Posterior cingulate gyrus (tissue), 11 donors: ENCODE measurements at places on chromosomes 1 and 21.

DNA sequence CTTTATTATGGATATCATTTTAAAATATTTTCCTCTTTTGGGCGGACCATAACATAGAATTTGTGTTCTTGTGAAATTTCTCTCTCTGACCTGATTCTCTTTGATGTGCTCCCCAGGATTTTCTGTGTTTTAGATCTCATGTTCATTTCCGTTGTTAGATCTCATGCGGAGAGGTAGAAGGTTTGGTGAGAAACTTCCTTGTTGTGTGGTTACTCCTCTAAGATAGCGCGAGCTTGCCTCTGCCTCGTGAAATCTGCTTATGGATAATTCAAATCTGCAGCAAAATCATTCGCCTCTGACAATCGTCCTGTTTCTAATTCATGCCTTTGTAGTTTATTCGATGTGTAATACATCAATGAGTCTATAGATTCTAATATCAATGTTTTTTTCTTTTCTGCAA, 580.4 kb downstream of the USP25 start:
- DNase-seq = no peak

DNA sequence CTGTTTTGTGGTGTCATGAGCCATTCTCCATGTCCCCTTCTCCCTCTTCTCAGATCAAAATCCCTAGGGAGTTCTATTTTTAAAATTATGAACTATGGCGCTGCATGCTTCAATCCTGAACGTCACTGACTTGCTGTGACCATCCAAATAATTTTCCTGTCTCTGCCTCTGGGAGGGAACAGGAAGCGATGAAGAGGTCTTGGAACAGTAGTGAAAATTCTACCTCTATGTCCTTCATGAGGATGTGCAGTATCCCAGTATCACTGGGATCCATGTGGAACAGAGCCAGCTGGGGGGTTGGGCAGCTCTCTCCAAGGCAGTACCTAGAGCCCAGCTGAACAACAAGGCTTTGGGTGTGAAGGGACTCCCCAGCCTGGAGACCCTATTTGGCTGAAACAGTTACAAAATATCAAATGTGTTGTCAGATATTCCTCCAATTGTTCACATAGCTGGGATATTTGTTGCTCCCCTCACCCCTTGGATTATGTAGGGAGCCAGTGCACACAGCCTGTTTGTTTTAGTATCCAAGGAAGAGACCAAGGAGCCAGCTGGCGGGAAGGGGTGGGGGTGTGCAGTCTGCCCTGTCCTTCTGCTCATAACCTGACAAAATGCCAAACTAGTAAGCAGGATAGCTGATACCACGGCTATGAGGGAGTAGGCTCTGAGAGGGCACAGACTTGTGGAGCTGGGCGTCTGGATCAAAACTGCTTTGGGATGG, 7.6 kb downstream of the DCLRE1B start:
- DNase-seq = no peak

- no peak for DNase-seq
Observed at GRCh38 chr1:19009882-19010321, 53.4 kb upstream of the IFFO2 start.

DNA sequence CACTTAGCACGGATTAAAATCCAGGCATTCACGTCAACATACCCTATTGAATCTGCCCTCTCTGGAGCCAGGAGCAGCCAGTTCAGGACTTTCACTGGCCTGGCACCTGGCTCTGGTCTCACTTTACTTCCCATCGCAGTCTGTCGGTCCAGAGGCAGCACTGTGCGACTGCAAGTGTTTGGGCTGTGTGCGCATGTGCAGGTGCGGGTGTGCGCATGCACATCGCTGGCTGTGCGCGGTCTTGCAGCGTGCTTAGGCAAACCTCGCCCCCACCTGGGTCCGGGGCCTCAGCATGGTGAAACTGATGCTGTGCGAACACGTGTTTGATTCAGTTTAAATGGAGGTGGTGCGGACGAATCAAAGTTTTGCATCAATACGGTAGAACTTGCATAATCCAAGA, 38.0 kb downstream of the ATF3 start:
- no peak for DNase-seq

- DNase-seq = no peak
Observed at GRCh38 chr1:95084317-95085176, 11.8 kb upstream of the ALG14 start.

- no peak for DNase-seq
Observed at GRCh38 chr1:39711104-39711965, 20.1 kb upstream of the HPCAL4 start.

- DNase-seq = no peak
Observed at GRCh38 chr1:238119060-238119459, 228.3 kb upstream of the ZP4 start.

DNA sequence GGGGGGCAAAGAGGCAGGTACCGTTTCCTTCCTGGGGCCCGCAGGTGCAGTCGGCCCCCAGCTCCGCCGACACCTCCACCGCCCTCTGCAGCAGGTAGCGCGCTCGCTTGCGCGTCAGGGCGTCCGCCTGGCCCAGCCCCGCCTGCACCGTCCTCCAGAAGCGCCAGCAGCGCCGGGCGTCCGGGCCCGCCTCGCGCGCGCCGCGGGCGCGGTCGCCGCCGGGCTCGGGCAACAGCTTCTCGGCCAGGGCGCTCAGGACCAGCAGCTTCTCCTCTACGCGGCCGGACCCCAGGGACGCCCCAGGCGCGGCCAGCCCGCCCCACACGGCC, 863 bp downstream of the TARBP1 start:
- DNase-seq = peak; percentile 49

DNA sequence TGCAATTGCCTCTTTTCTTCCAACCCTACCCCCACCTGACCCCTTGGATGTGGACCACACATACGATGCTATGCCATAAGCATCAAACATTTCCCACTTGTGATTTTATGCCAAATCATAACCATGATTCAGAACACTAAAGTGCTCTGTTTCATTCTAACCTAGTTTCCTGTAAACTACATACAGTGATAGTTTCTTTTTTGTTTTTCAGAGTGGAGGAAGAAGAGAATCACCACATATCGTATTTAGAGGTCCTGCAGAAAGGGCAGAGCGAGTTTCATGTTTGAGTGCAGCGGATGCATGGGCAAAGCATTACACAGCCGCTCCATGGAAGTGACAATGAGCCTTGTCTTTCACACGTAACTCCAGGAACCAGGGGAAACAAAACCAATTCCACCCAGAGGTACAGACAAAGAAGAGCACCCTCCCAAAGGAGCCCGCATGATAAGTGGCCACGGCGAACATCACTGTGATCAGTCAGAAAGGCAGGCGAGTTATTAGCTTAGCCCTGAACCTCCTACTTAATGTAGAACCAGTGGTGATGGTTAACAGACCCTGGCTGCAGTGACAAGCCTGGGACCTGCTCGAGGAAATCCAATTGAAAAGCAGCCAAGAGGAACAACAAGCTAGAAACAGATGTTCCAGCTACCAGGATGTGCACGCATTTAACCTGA, 64.0 kb upstream of the ZNF281 start:
- DNase-seq = no peak

- no peak for DNase-seq
Observed at GRCh38 chr1:75797273-75797588, 549 bp downstream of the MSH4 start.

- DNase-seq = no peak
Observed at GRCh38 chr1:212578041-212578440, 30.5 kb upstream of the ATF3 start.

- no peak for DNase-seq
Observed at GRCh38 chr1:77459881-77460280, 178.1 kb downstream of the AK5 start.

DNA sequence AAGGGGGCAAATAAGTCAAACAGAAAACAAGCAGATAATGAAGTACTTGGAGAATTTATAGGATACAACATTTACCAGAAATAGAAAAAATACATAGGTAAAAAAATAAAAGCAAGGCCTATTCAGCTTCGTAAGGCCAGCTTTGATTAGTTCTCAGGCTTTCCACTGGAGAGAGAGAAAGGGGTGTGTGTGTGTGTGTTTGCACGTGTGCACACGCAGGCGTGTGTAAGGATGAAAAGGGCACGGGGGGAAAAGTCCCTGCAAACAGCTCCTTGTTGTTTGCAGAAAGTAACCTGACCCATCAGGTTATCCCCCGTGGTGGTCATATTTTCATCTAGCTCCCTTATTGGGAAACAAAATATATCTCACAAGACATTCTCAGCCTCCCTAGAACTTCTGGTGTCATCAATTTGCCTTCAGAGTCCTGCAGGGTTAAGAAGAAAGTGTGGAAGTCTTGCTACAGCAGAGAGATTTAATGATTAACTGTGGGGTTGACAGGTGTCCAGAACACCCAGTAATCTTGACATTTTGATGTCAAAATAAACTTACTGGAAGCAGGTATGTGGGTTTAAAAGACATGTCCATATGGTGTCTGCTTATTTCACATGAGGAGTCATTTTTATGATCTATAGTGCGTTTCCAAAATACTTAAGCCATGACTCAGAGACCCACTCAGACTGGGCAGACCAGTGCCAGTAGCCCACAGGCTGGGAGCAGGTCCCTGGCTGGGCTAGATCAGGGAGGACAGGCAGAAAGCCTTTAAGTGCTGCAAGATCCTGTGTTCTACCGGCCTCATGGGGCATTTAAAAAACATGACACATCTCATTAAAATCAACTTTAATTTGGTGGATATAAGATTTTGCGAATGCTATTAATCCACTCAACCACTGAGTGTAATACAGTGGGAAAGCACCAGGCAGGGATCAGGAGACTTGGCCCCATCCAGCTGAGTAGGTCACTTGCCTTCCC, 487.6 kb upstream of the CAMK1G start:
- no peak for DNase-seq

- no peak for DNase-seq
Observed at GRCh38 chr1:152084853-152085252, 4.0 kb downstream of the TCHHL1 start.

DNA sequence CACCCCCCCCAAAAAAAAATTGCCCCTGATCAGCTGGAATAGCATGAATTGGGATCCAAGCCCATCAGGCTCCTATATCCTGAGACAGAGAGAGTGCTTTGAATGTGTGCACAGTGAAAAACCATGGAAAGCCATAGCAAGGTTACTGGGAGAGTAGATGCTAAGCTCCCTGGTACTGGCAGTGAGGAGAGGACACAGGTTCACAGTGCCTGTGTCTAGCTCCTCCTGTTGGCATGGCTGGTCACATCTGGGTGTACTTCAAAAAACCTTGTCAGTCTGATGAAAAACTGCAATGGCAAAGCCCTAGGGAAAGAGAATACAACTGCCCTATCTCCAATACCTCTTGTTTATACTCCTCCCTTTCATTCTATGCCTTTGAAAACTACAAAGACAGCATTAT, 12.9 kb downstream of the COPA start:
- no peak for DNase-seq

- DNase-seq = peak; percentile 19
Observed at GRCh38 chr1:201309416-201309815, 26.1 kb downstream of the PKP1 start.

- DNase-seq = no peak
Observed at GRCh38 chr1:26820784-26821269, 5.7 kb upstream of the ZDHHC18 start.

- DNase-seq = no peak
Observed at GRCh38 chr1:22321917-22322316, 129.7 kb upstream of the ZBTB40 start.

DNA sequence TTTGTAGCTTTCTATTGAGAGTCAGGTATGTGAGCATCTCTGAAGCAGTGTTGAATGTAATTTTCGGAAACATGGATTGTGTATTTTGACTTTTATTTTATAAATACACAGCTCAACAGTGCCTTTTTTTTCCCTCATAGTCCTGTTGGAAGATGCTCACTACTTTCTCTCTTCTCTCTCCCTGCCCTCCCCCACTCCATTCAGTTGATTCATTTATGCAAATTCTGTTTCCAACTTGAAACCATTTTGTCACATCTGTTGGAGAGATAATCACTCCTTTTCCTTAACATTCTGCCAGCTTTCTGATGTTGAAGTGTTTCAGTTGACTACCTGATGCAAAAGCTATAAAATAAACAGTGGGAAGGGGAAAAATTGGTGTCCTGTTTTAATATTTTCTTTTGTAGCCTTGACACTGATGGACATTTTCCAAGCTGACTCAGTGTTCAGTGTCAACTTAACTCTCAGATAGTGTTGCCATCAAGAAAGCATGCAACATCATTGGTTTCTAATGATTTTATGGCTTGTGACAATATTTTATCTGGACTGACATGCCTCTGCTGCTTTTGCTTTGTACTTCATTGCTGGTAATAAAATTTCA, 194.5 kb downstream of the HS2ST1 start:
- no peak for DNase-seq

- DNase-seq = no peak
Observed at GRCh38 chr21:38863291-38863690, 57.6 kb downstream of the ETS2 start.

GRCh38 chr1:236702791-236703394, 16.6 kb downstream of the ACTN2 start:
- DNase-seq = no peak
